ENCODE measurements at places on chromosomes 1 and 21.

DNA sequence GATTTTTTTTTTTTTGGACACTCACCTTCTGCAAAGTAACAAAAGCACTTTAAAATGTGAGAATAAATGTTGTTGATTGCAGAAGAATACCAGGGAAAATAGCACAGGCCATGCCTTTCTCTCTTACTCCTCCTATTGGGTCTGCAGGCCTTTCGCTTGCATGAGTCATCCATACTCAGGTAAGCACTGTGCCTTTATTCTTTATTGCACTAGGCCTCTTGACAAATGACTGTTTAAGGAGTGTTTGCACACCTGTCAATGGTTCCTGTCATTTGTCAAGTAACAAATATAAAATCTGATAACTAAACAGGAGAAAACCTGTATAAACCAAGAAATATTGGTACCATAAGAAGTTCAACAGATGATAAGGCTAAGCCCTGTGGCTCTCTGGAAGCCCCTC is 106.5 kb downstream of the RGS7 start:
- DNase-seq = no peak

DNA sequence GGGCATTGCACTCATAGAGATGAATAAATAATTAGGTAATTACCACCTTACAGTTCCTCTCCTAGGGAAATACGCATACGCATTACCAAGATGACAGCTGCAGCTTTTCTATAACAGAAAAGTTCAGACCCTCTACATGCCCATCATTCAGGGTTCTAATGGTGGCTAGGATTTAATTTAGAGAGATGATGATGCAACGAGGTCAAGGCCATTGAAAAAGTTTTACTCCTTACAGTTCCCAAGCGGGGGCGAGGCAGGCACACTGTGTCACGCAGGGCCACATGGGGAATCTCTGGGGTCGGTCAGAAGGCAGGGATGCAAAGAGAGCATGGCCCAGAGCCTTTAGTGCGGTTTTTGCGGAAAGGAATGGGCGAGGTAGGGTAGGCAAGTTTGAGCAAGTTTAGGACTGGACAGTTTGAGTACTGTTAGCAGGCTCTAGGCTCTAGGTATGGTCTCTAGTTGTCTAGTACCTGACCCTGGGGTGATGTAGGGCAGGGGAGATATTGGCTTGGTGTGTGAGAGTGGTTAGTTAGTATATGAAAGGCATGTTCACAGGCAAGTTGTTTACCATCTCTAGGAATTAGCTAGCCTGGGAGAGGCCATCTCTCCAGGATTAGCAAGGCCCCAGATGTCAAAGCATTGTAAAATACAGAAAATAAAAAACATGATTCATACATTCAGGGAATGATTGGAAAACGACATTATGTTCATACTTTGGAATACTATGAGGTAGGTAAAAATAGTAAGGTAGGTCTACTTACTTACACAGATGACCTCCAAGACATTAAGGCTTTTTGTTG is 29.6 kb upstream of the ID3 start:
- no peak for DNase-seq

DNA sequence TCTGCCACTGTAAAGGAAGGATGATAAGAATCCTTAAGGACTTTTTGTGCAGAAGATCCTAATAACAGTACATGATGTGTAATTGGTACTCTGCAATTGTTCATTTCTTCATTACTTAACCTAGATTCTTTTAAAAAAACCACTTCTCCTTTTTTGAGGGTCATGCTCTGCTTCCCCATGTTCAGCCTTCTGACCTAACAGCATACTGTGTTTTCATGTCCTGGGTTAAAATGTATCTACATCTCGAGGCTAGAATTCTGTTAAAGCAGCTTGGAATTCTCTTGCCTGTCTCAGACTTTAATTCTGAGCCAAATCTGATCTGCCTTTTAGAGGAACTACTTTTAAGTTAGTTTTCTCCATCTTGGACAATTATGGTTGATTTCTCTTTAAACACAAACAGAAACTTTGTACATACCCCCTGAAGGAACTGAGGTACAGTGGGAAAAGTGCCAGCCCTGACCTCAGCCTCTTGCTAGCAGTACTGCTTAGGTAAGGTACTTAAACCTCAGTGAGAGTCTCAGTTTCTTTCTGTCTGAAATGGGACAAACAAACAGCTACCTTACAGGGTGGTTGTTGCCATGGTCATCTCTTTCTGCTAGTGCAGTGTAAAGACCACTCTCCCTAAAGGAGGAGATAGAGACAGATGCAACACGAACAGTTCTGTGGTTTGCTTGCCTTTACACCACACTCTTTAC is 103.2 kb upstream of the DYNLT5 start:
- DNase-seq = no peak

- no peak for DNase-seq
These were observed 251.4 kb upstream of the B3GALT2 start for GRCh38 chr1:193437785-193438184.

- DNase-seq = no peak
These were observed 11.4 kb upstream of the CNR2 start for GRCh38 chr1:23924601-23925000.

DNA sequence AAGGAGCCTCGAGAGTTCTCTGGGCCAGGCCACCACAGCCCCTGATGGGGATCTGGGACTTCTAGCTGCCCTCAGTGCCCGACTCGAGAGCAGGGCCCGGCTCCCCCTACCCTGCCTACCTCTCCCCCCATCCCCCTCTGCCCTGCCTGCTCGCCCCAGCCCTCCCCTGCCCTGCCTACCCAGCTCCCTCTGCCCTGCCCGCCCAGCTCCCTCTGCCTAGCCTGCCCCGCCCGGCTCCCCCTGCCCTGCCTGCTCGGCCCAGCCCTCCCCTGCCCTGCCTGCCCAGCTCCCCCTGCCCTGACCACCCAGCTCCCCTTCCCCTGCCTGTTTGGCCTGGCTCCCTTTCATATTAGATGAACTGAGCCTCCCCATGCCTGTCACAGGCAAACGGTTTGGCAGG is 117.4 kb upstream of the TMEM51 start:
- no peak for DNase-seq

- DNase-seq = no peak
These were observed 15.0 kb downstream of the HTR1D start for GRCh38 chr1:23202263-23202749.

DNA sequence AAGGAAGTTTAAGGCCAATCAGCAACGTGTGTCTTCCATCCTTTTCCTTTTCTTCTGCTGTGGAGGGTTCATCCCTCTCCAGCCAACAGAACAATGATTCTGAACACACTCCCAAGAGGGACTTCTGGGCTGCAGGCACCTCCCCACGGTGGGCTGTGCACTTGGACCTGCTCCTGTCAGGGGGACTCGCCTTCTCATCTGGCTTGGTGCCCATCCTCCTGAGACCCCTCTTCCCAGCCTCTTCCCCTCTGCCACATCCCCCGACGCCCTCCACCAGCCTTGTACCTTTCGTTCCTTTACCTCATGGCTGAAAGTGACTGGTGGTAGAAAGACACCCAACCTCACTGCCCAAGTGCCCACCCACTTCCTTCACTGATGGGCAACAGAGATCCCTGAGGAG is 26.0 kb upstream of the SLAMF9 start:
- no peak for DNase-seq

- no peak for DNase-seq
These were observed 137.5 kb downstream of the NOS1AP start for GRCh38 chr1:162206749-162207635.

GRCh38 chr21:43854773-43855633 is 10.0 kb upstream of the AGPAT3 start:
- peak; percentile 59 for DNase-seq

- peak; percentile 70 for DNase-seq
These were observed 5.5 kb downstream of the AZIN2 start for GRCh38 chr1:33086384-33086850.

GRCh38 chr1:226976276-226976977 is 36.3 kb downstream of the COQ8A start:
- no peak for DNase-seq

GRCh38 chr1:154352581-154353459 is 27.5 kb downstream of the ATP8B2 start:
- peak; percentile 65 for DNase-seq

GRCh38 chr1:153985941-153986761 is at the start of gene RAB13:
RAB13 (minus strand) TSS chr1:153986339; CDS start chr1:153986236, 103 bp downstream.
- peak; percentile 52 for DNase-seq

DNA sequence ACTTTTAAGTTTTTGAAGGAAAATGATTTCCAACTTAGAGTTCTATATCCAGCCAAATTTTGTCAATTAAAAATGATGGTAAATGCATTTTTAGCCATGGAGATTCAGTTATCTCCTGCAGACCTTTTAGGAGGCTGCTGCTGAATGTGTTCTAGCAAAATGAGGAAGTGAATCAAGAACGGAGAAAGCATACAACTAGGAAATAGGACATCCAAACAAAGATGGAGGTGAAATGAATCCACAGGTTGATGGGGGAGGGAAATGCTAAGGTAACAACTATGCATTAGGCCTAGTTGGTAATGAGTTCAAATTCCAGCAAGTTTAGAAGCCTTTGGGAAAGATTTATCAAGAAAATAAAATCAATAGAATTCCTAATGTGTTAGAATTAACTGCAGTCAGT is 80.5 kb downstream of the FNBP1L start:
- no peak for DNase-seq

DNA sequence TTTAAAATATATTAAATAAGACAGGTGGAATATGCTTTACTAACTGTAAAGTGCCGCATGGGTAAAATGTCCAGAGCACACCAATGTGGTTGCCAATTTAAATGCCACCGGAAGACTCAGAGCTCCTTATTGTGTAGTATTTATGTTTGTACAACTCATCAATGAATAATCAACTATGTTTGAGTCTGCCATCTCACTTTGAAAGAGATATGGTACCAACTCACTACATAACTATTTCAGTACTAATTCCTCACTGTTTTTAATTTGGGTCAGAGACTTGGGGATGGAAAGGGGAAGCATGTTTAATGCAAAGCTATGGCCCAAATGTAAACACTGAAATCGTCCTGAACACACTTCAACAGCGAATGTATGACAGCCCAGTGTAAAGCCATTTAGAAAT is 144.8 kb downstream of the NR5A2 start:
- no peak for DNase-seq

DNA sequence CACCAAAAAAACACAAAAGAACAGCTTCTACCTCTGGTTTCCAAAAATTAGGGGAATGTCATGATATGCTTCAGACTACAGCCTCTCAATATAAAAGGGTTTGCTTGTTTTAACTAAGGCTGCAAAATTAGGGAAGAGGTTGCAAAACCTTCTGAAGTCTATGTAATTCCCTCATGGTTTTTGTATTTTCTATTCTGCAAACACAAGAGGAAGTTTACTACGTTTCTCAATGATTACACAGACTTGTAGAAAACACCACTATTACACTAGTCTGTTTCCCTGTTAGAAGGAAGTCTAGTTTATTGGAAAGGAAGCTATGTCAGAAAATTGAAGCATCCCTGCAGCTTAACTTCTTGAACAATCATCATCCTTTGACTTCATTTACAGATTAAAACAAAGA is 229.7 kb upstream of the FMN2 start:
- no peak for DNase-seq

- peak; percentile 34 for DNase-seq
These were observed 15.8 kb downstream of the GADD45A start for GRCh38 chr1:67700692-67701410.

- no peak for DNase-seq
These were observed 58.0 kb upstream of the IFNAR2 start for GRCh38 chr21:33171616-33172169.

DNA sequence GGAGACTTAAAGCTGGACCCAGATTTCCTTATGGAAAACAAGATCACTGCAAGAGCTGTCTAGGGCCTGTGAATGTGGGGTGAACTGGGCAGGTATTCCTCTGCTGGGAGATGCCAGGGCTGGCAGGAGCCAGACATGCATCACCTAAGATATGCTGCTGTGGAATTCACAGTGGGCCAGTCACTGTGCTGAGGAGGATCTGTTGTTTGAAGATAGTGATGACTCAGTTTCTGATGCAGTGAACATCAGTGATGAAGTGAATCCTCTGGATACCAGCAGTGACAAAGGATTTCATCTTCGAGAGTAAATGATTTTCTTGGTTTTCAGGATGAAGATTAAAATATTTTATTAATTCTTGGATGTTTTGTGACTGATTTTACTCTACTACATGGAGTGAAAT is 29.9 kb upstream of the CAMSAP2 start:
- DNase-seq = no peak

GRCh38 chr1:113088972-113089371 is 16.0 kb downstream of the LRIG2 start:
- DNase-seq = no peak

DNA sequence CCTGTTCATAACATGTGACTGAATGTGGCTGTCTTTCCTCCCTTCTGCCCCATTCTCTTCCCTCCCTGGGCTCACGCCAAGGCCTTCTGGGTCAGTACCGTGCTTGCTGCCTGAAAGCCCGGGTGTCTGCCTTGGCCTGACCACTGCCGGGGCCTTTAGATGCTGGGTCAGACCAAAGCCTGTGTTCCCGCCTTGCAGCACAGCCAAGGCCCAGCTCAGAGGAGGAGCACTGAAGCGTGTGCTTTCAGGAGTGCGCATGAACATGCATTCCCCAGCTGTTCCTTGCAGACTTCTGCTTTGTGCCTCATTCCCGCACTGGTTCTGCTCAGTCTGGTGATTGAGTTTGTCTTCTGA is 27.0 kb upstream of the SARS1 start:
- no peak for DNase-seq

GRCh38 chr1:25731148-25731547 is 68.8 kb upstream of the SELENON start:
- DNase-seq = no peak

DNA sequence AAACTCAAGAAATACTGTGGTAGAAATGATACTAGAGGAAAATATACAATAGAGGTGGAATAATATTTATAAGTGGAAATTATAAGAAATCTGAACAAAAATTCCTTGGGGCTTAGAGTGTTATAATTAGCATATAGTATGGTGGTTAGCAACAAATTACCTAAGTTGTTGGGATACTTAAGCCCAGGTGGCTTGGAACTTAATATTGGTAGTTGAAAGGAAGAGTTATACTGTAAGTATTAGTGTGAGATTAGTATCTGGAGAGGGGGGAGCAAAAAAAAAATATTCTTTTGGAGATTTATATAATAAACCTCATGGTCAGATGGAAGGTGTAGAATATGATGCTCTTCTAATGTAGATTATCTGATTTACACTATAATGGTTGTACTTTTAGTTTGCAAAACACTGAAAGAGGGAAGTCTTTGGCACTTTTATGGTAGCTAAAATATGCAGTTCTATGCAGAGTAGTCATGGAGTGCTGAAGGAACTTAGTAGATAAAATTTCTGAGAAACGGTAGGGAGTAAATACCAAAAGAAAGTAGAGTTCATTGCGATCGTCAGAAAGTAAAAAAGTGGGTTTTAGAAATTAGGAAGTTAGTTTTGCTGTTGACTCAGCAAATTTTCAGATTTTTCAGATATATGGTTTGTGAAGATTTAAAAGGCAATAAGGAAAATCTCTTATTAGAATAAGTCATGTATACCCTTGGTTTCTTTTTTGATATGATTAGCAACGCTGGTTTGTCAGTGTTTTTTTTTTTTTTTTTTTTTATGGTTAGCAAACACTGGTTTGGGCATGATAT is 45.7 kb downstream of the MTF2 start:
- no peak for DNase-seq

GRCh38 chr1:3821004-3821403 is 24.7 kb upstream of the LRRC47 start:
- no peak for DNase-seq

- DNase-seq = peak; percentile 78
These were observed 28.4 kb downstream of the TRIM11 start for GRCh38 chr1:228378090-228378872.

- DNase-seq = no peak
These were observed 20.1 kb downstream of the SH2D2A start for GRCh38 chr1:156796340-156797097.

GRCh38 chr1:45012639-45013278 is 705 bp downstream of the UROD start:
- peak; percentile 65 for DNase-seq

- no peak for DNase-seq
These were observed 24.1 kb downstream of the METTL13 start for GRCh38 chr1:171805395-171806115.

Data from stimulated activated CD8-positive, alpha-beta memory T cell treated with anti-CD3 and anti-CD28 coated beads, Interleukin-4, amount 100 ng/mL, for 48 hours (primary cell).